Vein endothelial cell (primary cell): ENCODE measurements at places on chromosomes 2 and 18. TPM values are rescaled to one million over a fixed set of nuclear protein-coding genes. Genes with fewer than 3 reads are reported as not detected.

Gene SLC14A1
- not detected in 2 replicates for total RNA-seq

Gene IL1RN
- not detected in 2 replicates for total RNA-seq

Gene TMEM131
- 25.2 and 27.9 TPM in 2 replicates for total RNA-seq

Gene MZT2B
- 92.4 and 151 TPM in 2 replicates for total RNA-seq

Gene LRP2
- total RNA-seq = not detected in 2 replicates
